ENCODE measurements at places on chromosomes 16 and 17. TPM values are rescaled to one million over a fixed set of nuclear protein-coding genes. Genes with fewer than 3 reads are reported as not detected.

DNA sequence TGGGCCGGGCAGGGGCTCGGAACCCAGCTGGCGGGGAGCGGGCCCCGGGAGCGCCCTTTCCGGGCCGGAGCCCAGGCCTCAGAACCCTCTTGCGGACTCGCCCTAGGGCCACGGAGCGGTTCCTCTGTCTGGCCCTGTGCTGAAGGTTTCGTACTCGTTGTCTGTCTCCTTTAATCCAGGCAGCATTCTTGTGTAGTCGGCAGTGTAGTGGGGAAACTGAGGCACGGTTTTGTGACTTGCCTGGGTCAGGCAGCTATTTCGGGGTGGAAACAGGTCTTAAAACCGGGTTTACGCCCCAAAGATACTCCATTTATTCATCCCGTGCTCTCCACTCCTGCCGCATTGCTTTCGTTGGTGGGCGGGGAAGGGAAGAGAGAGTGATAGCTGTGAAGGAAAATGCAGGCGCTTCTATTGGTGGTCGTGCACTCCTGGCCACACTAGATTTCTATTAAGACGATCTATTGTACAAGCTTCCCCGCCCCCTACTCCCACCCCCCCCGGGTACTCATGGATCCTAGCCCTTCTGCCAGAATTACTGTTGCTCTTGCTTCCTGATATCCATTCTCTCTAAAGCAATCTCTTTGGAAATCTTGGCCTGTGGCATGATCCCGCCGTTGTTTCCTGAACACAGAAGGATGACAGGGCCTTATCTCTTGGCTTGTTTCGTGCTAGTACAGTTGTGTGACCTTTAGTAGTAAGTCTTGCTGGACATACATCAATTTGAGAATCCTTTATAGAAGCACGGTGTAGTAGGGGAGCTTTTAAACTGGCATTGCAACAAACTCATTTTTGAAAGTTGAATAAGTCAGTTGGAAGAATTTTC is 751 bp downstream of the DCAF7 start:
- DNase-seq, result no peak

GRCh38 chr17:59010026-59010425 is 96.7 kb downstream of the TRIM37 start:
- no peak for DNase-seq

- DNase-seq, result no peak
Observed at GRCh38 chr17:6862825-6863224, 31.3 kb upstream of the TEKT1 start.

DNA sequence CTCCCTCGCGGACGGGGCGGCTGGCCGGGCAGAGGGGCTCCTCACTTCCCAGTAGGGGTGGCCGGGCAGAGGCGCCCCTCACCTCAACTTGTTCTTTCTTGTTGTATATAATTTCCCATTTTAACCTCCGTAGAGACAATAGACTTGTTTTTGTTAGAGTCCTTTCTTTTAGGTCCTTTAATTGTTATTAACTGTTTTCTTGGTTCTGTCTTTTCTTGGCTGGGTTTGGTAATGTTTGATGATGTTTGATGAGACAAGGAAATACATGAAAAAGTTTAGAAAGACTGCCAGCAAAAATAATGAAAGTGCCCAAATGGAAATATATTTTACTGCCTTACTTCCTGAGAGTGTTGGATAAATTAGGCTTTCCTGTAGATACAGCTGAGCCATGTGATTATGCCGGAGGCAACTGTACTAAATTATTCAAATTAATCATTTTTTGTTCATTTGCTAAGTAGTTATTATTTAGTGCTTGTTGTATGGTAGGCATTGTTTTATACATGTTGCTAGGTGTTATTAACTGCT is 30.9 kb downstream of the PRPSAP2 start:
- no peak for DNase-seq

DNA sequence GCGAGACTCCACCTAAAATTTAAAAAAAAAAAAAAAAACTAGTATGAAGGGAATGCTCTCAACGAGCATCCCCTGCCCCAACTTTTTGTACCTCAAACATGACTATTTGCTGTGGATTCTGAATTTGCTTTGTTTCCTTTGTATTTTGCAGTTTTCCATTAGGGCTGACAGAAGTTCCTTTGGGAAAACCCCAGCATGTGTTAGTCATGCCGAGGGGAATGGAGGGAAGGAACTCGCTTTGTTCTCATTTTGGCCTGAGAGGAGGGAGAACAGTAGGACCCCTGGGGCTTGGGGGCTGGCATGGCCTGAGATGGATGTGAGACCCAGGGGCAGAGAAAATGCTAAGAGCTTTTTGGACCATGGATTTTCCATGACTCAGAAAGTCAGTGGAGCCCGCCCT is 20.5 kb downstream of the KRT9 start:
- no peak for DNase-seq

DNA sequence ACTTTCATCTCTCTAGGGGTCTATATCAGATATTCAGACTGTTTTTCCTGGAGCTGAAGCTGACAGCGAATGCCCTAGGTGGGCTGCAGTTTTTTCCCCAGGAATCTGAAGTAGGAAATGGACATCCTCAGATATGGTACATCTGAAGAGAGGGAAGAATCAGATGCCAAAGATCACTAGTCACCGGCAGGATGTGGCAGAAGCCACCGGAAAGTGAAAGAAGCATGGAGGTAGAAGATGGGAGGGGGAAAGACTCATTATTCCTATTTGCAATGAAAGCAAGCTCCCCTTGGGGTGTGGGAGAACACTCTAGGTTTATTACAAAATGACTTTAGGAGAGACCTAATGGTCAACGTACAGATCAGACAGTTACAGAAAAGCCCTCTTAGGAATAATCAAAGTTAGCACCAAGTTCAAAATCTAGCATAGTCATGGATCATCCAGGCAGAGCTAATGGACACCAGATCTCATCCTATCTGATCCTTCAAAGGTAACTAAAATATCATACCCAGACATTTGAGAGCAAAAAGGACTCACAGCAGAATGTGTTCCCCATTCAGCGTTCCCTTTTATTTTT is 110.7 kb downstream of the HS3ST3A1 start:
- no peak for DNase-seq

- DNase-seq, result no peak
Observed at GRCh38 chr16:57788951-57789350, 13.3 kb downstream of the KIFC3 start.

GRCh38 chr17:40297511-40297910 is 9.8 kb downstream of the CDC6 start:
- DNase-seq, result no peak

DNA sequence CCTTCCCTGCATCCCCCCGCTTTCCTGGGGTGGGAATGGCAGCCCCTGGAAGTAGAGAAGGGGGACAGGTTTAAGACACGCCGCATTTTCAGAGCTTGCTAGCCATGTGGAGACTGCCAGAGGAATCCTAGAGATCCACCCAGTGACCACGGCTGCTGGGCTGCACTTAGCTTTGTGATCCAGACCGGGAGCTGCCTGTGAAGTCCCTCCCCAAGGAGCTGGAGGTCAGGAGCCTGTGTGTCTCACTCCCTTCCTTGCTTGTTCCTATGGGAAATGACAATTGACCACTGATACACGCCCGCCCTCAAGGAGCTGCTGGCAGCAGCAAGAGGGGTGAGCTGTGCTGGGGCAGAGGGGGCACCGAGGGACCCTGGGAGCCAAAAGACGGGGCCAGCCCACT is 73.7 kb downstream of the SREBF1 start:
- no peak for DNase-seq

GRCh38 chr17:2042390-2042847 is 597 bp downstream of the OVCA2 start:
- no peak for DNase-seq

- DNase-seq, result no peak
Observed at GRCh38 chr17:12917399-12917798, 100.4 kb downstream of the ELAC2 start.

GRCh38 chr17:50675627-50676026 is 32.1 kb downstream of the ANKRD40 start:
- no peak for DNase-seq

GRCh38 chr17:61502292-61502691 is 50.1 kb downstream of the TBX4 start:
- DNase-seq, result no peak

- peak; percentile 49 for DNase-seq
Observed at GRCh38 chr17:8189041-8189710, 804 bp downstream of the BORCS6 start.

DNA sequence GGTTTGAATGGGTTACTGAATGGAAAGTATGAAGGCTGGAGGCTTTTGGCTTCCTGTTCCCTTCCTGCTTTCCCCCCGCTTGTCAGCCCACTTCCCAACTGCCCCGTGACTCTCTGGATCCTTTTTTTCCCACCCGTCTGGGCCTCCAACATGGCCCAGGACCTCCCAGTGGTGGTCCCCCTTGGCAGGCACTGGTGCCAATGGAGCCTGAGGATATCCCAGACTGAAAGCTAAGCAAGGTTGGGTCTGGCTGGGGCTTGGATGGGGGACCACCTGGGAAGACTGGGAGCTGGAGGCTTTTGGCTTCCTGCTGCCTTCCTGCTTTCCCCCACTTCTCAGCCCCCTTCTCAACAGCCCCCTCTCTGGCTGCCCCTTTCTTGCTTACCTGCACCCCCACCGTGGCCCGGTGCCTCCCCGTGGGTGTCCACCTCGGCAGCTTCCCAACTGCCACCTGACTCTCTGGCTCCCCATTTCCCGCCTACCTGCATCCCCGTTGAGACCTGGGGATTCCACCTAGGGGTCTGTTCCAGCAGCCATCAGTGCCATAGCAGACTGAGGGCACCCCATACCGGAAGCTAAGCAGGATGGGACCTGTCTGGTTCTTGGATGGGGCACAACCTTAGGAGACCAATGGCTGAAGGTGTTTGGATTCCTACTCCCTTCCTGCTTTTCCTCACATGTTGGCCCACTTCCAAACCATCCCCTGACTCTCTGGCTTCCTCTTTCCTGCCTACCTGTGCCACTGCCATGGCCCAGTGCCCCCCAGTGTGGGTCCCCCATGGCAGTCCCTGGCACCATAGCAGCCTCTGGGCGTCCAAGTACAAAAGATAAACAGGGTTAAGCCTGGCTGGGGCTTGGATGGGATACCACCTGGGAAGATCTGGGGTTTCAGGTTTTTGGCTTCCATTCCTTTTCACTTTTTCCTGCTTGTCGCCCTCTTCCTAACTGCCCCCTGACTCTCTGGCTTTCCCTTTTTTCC is 2295.3 kb downstream of the TP53TG3F start:
- DNase-seq, result no peak

DNA sequence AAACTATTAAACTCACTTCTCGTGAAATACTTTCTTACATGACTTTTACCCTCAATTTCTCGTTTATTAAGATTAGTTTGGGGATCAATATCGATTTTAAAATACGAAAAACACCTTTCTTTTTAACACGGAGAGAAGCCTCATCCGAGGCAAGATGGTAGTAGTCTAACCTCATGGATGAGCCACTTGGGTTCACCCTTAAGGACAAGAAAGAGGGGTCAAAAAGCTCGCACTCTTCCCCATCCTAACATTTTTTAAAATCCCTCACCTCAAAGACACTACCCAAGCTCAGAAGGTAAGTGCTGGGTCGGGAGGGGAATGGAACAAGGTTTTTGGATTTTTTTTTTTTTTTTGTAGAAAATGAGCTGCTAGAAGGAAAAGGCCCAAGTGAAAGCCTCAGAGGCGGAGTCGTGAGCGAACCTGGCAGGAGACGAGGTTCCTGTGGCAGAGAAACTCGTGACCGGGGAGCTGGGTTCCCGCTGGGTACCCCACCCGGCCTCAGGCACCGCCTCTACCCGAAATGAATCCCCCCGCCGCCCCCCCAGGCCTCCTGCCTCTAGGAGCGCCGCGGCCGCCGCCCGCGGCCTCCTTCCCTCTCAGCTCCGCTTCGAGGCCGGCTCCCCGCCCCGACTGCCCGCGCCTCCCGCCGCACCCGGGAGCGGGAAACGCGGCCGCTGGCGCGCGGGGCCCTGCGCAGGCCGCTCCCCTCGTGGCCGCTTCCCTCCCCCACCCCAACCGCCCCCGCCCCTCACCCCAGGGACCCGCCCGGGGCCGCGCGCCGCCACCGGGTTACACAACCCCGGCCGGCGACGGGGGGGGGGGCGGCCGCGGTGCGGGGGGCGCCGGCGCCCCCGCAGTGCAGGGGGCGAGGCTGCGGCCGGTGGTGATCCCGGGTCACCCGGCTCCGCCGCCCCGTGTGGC is 1.6 kb downstream of the NUFIP2 start:
- DNase-seq, result peak; percentile 70

- DNase-seq, result no peak
Observed at GRCh38 chr17:28345419-28346198, 10.0 kb downstream of the TNFAIP1 start.

DNA sequence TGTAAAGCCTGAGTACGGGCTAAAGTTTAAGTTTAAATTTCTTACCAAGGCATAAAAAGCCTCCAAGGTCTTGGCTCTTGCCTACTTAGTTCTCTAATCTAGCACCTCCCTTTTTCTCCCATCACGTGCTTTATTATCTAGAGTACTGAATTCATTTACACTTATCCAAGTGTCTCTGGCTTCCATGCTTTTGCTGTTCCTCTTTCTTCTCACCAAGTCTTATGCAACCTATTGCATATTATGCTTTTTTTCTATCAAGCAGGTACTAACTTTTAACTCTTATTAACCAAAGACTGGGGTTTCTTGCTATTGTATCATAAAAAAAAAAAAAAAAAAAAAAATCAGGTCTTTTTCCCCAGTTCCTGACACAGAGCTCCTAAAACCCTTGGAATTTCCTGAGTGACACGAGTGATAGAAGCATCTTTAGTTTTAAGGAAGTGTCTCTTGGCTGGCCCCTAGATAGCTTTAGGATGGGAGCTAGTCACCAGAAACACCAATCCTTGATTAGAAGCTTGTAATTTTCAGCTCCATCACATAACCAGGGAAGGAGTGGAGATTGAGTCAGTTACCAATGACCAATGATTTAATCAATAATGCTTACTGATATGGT is 44.9 kb downstream of the SSH2 start:
- DNase-seq, result no peak

GRCh38 chr17:39597372-39598046 is 10.2 kb downstream of the NEUROD2 start:
- no peak for DNase-seq

DNA sequence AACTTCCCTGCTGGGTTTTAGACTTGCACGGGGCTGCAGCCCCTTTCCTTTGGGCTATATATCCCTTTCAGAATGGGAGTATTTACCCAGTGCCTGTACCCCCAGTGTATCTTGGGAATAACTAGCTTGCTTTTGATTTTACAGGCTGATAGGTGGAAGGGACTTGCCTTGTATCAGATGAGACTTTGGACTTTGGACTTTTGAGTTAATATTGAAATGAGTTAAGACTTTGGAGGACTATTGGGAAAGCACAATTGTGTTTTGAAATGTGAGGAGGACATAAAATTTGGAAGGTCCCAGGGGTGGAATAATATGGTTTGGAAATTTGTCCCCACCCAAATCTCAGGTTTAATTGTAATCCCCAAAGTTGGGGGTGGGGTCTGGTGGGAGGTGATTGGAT is 393.8 kb upstream of the KIF2B start:
- no peak for DNase-seq

Gene TMEM92
- 0.05 TPM for total RNA-seq

Gene CORO6
- 0.23 TPM for total RNA-seq

Gene UNC45B
- 0.09 TPM for total RNA-seq

Gene CBFA2T3
- 3.4 TPM for total RNA-seq

Gene TMEM235
- total RNA-seq, result not detected

Gene LPO
- not detected for total RNA-seq

Gene KRT12
- not detected for total RNA-seq

Gene KRTAP16-1
- not detected for total RNA-seq

Gene KRTAP2-1
- not detected for total RNA-seq

Gene MLKL
- 4.1 TPM for total RNA-seq

Data from liver (tissue), 10 donors.